ENCODE measurements at places on chromosomes 2 and 18.

DNA sequence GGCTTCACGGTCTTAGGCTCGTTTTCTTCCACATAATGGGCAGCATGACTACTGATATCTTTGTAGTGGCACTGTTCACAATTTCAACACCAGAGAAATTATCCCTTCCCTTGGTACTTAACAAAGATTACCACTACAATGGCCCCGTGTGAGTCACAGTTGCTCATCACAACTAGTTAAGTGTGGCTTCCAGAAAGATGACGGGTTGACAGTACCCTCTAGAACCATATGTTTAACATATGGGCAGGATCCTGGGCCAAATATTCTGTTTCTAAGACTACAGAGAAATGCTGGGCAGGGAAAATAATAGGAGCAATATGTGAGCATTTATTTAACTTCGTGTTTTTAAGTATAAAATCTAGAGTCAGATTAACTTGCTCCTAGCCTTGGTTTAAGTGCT is 780.1 kb upstream of the LINC00305 start:
- peak; percentile 67 for DNase-seq

- DNase-seq = no peak
These were observed 129.7 kb upstream of the SIX2 start for GRCh38 chr2:45138904-45139303.

GRCh38 chr2:46388881-46389280 is 90.5 kb upstream of the TMEM247 start:
- DNase-seq = no peak

DNA sequence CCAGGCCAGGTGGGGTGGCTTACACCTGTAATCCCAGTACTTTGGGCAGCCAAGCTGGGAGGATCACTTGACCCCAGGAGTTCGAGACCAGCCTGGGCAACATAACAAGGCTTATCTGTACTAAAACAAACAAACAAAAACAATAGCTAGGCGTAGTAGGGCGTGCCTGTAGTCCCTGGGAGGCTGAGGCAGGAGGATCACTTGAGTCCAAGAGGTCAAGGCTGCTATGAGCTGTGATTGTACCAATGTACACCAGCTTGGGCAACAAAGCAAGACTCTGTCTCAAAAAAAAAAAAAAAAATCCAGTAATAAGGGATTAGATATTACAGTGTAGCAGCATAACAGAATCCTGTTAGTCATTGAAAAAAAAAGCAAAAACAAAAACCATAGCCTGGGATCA is 223.2 kb upstream of the FOSL2 start:
- DNase-seq = no peak

DNA sequence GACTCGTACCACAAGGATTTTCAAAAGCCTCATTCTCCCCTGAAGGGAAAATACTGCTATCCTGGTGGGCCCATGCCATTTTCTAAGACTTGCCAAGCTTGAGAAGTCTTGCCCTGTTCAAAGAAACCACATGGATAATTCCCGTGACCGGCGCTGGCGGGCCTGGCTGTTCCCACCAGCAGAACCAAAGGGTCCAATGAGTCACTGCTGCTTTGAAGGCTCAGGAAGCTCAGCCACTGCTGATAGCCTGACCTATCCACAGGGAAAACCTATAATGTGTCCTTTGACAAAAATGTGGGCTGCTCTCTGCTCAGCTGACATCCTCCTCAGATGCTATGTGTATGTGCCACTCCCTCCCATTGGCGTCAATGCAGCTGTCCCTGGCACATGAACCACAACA is 137.9 kb upstream of the RAB12 start:
- no peak for DNase-seq

DNA sequence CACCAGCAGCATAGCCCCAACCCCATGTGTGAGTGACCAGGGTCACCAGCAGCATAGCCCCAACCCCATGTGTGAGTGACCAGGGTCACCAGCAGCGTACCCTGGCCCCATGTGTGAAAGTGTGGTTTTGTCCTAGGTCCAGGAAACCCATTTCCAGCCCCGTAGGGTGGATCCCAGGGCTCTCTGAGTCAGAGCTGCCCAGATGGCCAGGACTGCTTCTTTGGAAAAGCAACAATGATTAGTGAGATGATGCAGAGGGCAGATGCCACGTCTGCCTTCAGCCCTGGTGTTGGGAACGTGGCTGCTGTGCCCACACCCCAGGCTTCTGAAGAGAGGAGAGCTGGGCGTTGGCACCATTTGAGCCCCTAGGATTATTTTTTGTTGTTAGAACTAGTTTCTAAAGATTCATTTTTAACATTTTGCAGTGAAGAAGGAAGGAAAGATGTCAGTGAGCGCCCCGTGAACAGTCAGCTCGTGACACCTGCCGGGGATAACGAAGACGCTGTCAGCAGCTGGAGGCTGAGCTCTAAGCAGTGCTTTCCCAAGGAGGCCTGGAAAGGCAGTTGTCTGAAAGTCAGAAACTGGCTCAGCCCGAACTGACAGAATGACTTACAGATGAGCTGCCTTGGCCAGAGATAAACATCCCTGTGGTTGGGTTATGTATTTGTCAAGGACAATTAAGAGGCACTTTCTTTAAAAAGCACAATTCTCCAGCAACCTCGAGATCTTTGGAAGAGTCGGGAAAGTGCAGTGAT is 32.1 kb upstream of the KCNG2 start:
- no peak for DNase-seq

- DNase-seq = no peak
These were observed 13.9 kb upstream of the SUCLG1 start for GRCh38 chr2:84472856-84473565.

GRCh38 chr2:204161886-204162285 is 225.3 kb downstream of the ICOS start:
- no peak for DNase-seq

GRCh38 chr2:53452957-53453748 is 314.5 kb upstream of the CHAC2 start:
- DNase-seq = no peak

DNA sequence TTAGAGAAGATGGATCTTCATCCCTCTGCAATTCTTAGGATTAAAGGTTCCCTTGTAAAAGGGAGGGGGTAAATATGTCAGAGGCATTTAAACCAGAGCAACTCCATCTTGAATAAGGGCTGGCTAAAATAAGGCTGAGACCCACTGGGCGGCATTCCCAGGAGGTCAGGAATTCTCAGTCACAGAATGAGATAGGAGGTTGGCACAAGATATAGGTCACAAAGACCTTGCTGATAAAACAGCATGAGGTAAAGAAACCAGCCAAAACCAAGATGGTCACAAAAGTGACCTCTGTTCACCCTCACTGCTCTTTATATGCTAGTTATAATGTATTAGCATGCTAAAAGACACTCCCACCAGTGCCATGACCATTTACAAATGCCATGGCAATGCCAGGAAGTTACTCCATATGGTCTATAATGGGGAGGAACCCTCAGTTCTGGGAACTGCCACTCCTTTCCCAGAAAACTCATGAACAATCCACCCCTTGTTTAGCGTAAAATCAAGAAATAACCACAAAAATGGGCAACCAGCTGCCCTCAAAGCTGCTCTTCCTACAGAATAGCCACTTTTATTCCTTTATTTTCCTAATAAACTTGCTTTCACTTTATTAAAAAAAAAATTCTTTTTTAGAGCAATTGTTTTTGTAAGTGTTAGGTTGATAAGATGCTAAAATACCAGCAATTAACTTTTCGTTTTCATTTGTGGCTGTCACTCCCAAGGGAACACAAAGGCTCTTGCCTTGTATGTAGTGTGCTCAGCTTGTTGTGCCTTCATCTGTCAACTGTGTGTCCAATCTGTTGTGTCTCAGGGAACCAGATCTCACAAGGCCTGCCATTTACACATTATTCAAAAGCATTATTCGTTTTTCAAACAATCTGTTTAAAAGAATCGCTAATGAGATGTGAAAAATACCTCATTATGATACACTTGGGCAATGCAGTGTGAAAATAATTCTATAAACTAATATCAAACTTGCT is 205.2 kb upstream of the RGPD4 start:
- DNase-seq = peak; percentile 56

- no peak for DNase-seq
These were observed 17.9 kb downstream of the CYP26B1 start for GRCh38 chr2:72129681-72130340.

DNA sequence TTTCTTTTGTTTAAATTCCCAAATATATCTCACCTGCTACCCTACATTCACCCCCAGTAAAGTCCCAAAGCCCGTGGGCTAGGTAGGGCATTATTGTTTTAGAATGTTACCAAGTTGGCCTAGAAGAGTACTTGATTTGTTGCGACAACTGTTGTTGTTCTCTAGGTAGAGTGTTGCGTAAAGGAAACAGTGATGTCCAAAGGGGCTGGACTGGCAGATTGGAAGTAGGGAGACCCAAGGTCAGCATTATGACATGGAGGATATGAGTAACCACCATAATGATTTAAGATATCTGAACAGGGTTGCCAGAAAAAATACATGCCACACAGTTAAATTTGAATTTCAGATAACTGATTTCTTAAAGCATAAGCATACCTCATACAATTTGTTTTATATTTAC is 39.2 kb downstream of the SCN1A start:
- no peak for DNase-seq

GRCh38 chr2:68320118-68320641 is 431 bp upstream of the CNRIP1 start:
- DNase-seq = peak; percentile 86

GRCh38 chr2:98696200-98696599 is 34.7 kb downstream of the MGAT4A start:
- DNase-seq = no peak

DNA sequence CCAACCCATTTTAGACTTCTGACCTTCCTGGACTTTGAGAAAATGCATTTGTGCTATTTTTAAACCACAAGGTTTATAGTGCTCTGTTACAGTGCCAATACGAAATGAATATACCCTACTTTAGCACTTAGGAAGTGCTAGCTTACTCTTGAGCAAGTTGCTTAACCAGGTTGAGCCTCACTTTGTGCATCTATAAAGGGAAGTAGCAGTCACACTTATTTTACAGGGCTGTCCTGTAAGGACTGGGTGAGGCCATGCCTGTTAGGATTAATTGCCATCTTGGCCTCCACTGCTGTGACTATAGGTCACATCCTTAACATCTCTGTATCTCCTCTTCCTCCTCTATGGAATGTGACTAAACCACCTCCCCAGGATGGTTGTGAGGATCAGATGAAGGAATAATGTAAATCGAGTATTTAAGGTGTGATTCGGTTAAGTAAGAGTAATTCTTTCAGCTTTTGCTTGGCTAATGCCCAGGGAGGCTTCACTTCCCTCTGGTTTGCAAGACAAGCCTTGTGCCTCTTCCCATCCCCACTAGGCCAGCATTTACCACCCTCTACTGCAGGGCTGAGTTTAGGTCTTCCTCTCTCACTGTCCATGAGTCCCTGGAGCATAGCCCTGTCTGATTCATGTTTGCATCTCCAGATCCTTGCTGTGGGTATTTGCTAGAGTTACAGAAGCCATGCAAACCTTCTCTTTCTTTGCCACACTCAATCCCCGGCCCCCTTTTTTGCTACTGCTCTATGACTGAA is 341.2 kb downstream of the ZNF521 start:
- no peak for DNase-seq

DNA sequence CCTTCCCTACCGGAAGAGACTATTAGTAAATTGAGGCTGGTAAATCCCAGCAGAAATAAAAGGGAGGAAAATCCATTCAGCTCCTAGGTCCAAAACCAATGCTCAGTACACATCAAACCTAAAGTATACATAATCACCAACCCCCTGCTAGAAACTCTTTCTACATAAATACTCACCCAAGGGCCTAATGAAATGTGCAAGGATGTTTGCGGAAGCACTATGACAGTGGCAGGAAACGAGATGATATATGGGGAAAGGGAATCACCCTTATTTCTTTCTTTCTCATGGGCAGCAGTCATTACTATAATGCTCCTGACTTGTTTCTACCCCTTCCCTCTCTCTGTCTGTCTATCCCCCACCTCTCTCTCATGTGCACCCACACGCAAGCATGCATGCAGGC is 1.3 kb upstream of the SCTR start:
- DNase-seq = no peak

DNA sequence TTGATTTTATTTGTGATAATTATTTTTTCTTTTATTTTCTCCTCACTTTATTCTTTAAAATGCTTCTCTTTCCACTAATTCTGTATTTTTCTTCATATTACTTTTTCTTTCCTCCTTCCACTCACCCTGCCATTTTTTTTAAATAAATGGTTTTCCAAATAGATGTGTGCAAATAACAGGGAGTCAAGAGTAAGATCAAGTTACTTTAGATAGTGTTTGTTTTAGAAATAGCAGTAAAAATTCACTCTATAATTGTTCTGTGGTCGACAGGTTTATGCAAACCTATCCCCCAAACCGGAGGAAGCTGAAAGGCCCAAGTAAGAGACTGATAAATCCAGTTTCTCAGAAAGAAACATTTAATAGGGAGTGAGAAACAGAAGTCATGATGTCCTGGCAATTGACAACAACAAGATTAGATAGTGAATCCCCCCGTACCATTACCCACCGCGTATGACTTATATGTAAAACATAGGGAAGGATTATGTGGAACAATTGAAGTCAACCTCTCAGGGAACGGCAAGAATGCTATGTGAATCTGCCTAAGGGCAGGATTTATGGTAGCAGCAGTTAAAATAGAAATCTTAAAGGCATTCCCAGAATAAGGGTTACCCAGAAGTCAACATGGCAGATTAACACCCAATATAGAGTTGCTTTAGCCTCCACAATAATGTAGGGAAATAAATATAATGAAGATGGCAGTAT is 75.5 kb downstream of the KYNU start:
- DNase-seq = no peak

DNA sequence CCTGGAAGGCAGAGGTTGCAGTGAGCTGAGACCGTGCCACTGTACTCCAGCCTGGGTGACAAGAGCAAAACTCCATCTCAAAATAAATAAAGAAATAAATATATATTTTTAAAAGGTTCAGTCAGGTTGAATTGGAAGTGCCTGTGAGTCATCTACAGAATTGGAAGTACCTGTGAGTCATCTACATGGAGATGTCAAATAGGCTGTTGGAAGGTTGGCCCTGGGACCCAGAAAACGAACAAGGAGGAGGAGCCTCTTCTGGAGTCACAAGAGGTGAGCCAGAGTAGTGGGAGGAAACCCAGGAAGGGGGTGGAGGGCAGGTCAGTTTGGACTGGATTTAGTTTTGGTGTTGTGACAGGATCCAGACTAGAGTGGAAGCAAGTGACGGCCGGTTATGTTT is 15.2 kb upstream of the SCYGR1 start:
- no peak for DNase-seq

DNA sequence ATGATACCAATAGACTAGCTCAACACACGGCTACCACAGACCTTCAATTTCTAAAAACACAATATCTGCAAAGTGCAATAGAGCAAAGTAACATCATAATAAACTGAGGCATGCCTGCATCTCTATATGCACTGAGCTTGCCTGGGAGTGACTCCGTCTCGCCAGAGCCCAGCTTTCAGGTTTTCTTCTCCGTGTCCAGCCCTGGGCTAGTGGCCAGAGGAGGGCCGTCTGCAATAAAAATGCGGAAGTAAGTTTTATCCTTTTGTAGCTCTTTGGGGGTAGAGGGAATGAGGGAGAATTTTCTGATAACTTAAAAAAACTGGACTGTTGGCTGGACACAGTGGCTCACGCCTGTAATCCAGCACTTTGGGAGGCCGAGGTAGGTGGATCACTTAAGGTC is 41.0 kb upstream of the GPR17 start:
- DNase-seq = no peak

- DNase-seq = no peak
These were observed 218.2 kb downstream of the HRH4 start for GRCh38 chr18:24678626-24679025.

All from NCI-H2171 treated with DMSO at 0.1 percent for 48 hours (cell line).